ENCODE measurements at places on chromosomes 11 and 22.

DNA sequence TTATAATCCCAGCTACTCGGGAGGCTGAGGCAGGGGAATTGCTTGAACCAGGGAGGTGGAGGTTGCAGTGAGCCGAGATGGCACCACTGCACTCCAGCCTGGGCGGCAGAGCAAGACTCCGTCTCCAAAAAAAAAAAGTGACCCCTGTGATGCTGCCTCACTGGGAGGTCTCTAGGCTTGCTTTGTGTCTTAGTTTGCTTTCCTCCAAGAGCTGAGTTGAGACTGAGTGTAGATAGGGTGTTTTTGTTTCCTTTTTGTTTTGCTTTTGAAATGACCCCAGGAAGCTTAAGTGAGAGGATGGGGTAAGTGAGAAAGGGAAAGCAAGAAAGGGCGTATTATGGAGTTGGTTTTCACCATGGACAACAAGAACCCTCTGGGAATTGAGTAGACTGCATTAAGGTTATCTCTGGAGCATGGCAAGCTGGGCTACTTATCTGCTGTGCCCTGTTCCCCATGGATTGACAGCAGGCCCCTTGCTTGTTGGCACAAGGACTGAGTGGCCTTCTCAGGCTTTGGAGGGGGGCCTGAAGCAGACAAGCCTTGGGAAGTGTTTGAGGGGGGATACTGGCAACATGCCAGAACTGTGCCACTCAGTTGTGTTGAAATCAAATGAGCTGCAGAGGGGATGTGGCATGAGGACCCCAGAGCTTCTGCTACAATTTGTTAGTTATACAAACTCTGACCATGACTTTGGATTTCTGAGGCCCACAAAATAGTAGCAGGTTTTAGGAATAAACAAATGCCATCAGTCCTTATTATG is 300.6 kb upstream of the C11orf87 start:
- no peak for DNase-seq

DNA sequence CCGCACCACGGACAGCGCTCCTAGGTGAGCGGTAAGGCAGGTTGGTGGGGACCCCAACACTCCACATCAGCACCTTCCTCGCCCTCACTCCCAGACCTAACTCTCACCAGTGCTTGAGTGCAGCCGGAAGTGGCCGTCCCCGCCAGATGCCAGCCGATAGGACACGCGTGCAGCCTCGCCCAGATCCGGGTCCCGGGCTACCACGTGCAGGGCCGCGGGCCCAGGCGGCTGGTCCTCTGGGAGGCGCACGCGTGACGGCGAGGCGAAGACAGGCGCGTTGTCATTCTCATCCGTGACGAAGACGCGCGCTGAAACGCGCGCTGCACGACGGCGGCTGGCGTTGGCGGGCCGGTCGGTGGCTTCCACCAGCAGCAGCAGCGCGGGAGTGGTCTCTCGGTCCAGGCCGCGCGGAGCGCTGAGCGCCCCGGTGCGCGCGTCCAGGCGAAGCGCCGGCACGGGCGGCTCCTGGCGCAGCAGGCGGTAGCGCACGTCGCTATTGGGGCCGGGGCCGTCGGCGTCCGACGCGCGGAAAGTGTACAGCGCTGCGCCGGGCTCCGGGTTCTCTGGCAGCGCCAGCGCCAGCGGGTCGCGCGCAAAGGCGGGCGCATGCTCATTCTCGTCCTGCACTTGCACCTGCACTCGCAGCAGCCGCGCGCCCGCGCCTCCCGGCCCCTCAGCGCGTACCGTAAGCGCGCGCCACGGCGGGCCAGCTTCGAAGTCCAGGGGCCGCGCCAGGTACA is 10.8 kb upstream of the TPP1 start:
- DNase-seq: no peak

GRCh38 chr11:13692172-13692571 is 23.7 kb downstream of the FAR1 start:
- no peak for DNase-seq

GRCh38 chr11:2742611-2743426 is 43.0 kb upstream of the KCNQ1OT1 start:
- DNase-seq: no peak

DNA sequence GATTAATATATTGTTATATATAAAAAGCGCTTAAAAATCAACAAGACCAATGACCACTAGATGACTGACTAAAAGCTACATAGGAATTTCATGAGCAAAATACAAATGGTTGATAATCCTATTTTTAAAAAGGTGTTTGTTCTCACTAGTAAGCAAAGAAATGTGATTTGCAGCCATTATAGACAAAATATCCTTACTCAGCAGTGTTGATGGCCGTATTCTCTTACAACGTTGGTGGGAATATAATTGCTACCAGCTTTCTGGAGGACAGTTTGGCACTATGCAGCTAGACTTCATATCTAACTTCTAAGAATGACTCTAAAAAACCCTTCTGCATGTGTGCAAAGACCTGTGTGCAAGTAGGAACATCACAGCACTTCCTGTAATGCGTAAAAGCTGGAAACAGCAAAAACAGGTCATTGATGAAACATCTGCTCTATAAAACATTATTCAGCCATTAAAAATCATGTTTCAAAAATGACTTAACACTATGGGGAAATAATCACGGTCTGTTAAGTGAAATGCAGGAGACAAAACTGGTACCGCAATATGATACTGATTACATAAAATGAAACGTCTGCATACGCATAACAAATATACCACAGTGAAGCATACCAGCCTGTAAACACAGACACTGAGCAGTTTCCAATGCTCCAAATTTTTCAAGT is 70.1 kb upstream of the LINC01488 start:
- DNase-seq: no peak

DNA sequence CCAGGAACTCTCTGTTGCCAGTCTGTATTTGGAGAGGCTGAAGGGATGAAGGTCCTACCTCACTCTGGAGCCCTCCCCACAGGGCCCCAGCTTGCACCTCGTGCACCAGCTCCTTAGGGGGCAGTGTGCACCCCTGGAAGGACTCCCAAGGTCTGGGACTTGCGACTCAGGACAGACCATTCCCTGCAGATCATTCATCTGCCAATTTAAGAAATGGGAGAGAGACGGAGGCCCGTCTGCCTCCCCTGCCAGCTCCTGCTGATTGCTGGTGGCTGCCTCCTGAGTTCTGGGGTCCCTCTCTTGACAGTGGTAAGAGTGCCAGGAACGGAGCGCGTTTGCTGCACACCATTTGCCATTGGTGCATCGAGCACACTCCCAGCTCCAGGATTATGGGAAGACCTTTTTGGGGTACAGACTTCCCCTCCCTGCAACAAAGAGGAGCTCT is 27.4 kb upstream of the MALAT1 start:
- DNase-seq: peak; percentile 69

DNA sequence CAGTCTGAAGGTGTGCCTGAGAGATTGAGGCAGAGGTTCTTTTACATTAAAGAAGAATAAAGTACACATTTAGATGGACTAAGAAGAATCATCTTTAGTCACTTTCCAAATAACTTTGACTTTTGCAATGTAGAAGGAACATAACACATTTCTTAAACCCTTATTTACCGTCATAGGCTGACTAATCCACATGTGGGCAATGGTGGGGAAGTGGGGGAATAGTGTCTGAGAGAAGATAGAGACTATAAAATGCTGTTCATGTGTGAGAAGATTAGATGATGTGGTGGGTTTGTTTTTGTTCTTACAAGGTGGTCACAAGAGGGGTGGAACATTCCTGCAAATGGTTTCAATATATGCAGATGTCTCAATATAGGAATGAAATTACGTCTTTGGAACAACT is 1.8 kb downstream of the MS4A4A start:
- no peak for DNase-seq

DNA sequence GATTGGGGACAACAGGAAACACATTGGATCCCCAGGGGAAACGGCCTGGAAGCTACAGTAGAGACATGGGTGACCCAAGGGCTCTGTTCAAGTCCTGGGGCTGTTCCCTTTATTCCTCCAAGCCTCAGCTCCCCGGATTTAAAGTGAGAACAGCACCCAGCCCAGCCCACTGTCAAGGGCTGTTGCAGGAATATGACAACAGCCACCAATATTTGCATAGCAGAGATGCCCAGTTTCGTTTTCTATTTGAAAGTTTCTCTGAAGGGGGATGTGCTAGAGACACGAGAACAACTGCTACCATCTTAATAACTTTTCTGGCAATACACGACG is 81.1 kb upstream of the WNT7B start:
- peak; percentile 76 for DNase-seq

GRCh38 chr11:42544726-42545125 is 767.1 kb upstream of the API5 start:
- DNase-seq: no peak

GRCh38 chr22:24190159-24190540 is 8.9 kb downstream of the SUSD2 start:
- DNase-seq: no peak

DNA sequence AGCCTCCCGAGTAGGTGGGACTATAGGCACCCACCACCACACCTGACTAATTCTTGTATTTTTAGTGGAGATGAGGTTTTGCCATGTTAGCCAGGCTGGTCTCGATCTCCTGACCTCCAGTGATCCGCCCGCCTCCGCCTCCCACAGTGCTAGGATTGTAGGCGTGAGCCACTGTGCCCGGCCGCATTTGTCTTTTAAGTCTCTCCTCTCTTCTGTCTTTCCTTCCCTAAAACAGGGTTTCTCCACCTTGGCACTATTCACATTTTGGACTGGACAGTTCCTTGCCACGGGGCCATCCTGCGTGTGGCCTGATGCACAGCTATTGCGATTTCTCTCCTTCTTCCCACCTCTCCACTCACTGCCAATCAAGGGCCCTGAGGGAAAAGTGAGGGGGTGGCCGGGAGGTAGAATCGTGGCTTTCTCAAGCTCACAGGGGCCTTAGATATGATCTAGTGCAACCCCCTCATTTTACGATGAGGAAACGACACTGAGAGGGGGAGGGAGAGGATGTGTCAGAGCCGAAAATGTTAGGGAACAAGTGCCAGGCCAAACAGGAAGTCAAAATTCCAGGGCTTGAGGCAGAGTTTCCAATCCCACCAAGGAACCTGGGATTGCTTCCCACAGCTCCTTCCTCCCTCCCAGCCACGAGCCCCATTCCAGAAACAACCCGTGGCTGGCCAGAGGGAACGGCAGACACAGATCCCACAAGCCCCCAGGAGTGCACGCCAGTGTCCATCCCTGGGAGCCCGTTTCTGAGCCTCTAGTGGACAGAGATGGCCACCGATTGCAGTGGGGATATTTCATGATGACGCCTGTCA is 21.2 kb downstream of the SCGB1A1 start:
- peak; percentile 46 for DNase-seq

- DNase-seq: no peak
Observed at GRCh38 chr11:57214098-57214417, 23.0 kb downstream of the APLNR start.

DNA sequence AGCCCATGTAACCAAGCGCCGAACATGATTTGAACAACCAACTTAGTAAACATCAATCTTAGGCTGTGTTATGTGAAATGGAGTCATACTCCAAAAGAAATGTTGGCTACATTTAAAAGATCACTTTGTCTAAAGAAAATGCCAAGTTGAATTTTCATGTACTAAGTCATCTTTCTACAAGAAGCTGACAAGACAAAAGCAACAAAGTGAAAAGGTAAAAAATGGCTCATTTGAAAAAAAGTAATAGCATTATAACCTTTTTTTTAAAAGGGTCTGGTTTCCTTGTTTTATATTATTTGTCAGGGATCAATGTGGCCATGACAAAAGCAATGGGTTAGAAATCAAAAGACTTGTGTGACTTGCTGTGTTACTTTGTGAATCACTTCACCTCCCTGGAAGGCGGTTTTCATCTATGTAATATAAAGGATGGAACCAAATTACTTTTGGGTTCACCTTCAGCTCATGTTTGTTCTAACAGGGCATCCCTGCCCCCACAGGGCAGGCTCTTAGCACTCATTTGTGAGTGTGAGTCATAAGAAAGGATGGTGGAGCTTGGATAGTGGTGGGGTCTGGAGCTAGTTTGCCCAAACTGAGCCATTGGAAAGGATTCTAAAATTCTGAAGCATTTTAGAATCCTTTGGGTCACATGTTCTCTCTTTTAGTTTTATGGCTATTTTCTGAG is 131.9 kb upstream of the MTMR2 start:
- peak; percentile 43 for DNase-seq

DNA sequence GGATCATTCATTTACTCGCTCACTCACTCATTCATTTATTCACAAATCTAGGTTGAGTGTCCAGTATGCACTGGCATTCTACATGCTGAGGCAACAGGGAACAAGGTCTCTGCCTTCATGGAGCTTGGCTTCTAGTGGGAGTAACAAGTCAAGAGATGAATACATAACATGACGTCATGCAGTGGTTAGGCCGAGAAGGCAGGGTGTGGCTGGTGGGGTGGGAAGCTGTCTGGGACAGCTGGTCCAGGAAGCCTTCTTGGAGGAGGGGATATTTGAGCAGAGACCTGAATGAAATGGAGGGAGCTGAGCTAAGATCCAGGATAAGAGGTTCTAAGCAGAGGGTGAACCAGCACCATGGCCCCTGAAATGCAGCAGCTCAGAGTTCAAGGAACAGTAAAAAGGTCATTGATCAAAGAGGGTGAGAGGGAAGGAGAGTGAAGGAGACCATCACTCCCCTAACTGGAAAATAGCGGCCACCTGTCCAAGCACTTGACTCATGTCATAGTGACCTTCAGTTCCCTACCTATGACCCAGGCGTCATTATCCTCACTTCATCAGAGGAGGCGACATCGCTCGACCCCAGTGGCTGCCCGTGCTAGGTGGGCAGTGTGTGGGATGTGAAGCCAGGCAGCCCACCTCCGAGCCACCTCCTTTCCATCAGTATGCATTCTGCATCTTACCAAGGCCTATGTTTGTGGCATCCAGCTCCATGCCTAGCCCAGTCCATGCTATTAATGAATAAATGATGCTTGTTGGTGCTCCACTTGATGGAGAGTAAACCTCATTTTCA is 105.0 kb downstream of the TSPAN18 start:
- no peak for DNase-seq

- peak; percentile 83 for DNase-seq
Observed at GRCh38 chr11:27700351-27701301, at the start of gene BDNF. Gene BDNF (minus strand): TSS chr11:27700455. CDS start chr11:27658564, 41,891 bp downstream.

DNA sequence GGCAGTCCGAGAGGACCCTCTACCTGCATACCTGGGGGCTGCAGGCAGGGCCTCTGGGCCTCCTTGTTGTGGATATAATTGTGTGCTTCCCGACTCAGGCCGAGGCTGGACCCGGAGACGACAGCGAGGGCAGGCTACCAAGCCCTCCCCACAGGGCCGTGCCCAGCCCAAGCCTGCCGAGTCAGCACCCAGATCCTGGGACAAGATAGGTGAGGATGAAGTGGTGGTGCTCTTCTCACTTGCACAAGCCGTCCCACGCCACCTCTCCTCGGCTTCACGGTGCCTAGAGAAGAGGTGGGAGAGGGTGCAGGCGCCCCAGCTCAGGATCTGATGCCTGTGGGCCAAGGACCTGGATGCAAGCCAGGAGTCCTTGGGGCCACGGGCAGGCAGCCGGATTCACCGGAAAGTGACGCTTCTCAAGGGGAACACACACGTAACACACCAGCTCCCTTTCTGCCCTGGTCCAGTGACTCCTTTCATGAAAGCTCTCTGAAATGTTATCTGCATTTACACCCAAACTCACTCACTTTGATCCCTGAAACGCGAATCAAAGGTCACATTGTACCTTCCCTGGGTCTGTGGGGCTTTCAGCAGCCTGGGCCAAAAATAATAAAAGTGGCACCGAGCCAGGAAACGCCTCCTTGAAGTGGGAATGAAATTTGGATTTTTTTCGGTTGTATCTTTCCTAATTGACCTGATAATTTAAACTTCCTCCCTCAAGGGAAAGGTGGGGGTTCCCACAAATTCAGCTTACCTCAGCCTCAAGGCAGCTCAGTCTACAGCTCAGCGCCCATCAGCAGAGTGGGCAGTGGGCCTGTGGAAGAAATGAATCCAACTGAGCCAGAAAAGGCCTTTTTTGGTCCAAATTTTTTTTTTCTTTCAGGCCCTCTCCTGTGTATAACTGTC is 1.1 kb upstream of the GNB1L start:
- peak; percentile 58 for DNase-seq
